Epithelial cell of proximal tubule (primary cell): ENCODE measurements at places on chromosomes 16 and 17.

GRCh38 chr17:49255125-49255524 lies 24.5 kb upstream of the PHOSPHO1 start:
- no peak for DNase-seq

DNA sequence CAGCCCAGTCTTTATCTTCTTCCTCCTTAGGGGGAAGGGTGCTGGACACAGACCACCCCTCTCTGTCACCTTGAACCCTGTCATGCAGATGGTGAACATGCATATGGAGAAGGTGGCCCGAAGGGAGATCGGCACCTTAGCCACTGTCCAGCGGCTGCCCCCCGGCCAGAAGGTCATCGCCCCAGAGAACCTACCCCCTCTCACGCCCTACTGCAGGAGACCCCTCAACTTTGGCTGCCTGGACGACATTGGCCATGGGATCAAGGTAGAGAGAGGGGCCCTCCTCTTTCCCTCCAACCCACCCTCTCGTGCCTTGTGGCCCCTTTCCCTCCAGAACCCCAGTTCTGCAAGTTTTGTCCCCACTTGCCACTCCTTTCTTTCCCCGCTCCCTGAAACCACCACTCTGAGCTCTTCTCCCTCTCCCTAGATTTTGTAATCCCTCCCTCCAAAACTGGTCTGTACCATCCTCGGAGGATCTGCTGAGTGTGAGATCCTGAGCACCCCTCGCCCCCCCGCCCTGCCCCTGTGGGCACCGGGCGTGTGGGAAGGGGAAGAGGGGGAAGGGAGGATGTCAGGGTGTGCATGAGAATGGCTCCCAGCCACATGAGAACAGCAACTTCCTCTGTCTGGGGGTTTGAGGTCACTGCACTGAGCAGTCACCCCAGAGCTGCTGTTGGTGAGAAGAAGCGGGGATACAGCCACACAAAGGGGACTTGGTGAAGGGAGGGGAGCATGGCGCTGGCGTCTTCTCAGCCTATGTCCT lies 7.3 kb downstream of the ABI3 start:
- DNase-seq, result no peak

- no peak for DNase-seq
These were observed 3.4 kb upstream of the PITPNM3 start for GRCh38 chr17:6559753-6560215.

- no peak for DNase-seq
These were observed 48.9 kb downstream of the RABEP1 start for GRCh38 chr17:5330981-5331380.

DNA sequence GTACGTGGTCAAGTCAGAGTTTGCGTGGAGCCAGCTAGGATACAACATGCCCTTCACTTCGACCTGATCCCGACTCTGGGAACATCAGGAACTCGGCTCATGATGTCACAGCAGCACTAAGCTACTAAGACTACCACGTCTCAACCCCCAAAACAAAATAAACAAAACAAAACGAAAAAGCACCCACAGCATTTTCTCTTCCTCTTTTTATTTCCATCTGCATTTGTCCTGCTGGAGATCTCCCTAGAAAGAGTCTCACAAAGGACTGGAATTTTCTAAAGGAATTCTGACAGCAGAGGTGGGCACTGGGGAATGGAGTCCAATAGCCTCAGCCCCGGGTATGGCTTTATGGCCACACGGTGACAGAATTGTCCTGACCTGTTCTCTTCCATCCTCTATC lies 196.6 kb downstream of the SALL1 start:
- DNase-seq, result no peak

DNA sequence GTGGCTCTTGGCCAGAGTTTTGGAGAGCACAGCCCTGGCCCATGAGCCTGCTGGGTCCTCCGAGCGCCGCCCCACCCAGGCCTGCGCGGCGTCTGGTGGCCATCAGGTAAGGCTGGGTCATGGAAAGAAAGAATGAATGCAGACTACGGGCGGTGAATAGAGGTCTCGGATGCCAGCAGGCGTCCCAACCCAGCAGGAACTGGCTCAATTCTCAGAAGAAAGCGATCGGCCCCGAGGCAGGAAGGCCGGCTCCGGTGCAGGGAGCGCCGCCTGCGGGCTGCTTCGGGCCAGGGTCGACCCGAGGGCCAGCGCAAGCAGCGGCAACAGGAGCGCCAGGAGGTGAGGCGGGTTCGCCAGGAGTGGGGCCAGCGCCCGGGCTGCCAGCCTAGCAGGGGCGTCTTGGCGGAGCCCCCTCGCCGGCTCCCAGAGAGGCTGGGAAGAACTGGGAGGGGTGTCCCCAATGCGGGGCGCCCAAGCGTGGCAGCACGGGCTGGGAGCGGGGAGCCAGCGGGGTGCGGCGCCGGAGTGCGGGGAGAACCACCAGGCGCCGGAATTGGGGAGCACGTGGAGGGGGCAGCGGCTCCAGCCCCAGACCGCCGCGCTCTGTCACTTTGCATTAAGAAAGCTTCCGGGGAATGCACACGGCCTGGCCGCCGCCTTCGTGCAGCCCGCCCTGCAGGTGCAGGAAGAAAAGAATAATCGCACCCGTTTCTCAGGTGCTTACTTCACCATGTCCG lies 7.1 kb upstream of the TMC5 start:
- no peak for DNase-seq

DNA sequence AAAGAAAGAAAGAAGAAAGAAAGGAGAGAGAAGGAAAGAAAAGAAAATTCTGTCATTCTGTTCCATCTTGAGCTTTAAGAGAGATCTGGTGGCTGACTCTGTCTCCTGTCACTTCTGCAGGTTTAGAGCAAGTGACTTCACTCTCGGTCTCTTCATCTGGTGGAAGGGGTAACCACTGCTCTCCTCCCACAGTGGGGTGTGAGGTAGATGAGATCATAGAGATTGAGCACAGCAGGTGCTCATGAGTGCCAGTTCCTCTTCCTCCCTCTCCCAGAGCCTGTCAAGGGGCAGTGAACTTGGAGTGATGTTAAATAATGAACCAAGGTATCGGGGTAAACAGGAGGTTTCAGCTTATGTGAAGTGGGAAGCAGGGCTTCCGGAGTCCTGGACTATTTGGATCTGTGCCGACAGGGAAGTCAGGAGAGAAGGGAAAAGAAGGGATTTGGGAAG lies 47.7 kb downstream of the BEAN1 start:
- DNase-seq, result no peak

DNA sequence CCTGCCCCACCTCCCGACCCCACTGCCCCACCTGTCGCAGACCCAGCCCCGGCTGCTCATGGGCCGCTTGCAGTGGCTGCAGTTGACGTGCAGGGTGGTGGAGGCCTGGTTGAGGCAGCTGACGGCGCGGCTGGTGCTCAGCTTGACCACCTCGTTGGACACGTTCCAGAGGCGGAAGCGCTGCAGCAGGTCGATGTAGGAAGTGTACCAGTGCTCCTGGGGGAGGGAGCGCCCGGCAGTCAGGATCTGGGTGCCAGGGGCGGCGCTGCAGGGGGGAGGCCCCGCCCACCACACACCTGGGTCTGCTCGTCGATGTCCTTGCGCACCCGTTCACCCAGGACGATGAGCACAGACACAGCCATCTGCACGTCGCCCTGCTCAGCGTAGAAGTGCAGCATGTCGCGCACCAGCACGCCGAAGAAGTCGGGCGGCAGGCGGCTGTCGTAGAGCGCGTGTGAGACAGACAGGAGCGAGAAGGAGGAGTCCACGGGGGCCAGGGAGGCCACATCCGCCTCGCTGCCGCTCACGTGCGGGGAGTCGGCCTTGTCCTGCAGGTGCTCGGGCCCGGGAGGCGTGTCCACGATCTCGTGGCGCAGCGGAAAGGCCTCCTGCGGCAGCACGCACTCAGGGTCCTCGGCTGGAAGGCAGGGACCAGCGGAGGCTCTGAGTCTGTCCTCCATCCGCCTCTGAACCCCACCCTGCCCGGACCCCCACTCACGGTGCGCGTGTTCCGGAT lies 995 bp upstream of the JMJD8 start:
- no peak for DNase-seq

DNA sequence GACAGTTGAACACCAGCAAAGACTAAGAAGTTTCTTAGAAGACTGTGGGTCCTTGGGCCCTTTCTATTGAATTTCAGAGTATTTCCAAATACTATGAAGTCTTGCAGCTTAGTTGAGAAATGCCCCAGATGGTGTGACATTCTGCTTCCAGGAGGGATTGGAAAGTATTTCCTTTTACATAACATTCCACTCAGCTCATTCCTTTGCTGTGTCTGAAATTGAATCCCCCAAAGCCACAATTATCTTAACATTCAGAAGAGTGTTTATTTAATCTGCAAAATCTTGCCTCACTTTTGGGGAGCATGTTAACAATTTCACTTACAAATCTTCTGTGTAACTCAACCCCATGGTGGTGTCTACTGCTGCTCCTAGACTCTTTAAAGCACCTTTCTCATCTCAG lies 307.7 kb downstream of the WWOX start:
- DNase-seq, result no peak

GRCh38 chr16:24800586-24800985 lies 45.2 kb upstream of the SLC5A11 start:
- DNase-seq, result peak; percentile 56

- DNase-seq, result no peak
These were observed 31.1 kb downstream of the ADCY7 start for GRCh38 chr16:50297301-50298074.

GRCh38 chr17:34076743-34077631 lies 178.1 kb upstream of the CCL2 start:
- no peak for DNase-seq

DNA sequence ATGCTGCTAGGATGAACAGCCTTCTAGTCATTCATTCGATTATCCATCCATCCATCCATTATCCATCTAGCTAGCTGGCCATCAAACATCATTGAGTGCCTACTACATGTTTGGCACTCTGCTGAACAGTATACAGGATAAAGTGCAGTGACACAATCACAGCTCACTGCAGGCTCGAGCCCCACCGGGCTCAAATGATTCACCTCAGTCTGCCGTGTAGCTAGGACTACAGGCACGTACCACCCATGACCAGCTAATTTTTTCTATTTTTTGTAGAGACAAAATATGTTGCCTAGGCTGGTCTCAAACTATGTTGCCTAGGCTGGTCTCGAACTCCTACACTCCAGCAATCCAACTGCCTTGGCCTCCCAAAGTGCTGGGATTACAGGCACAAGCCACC lies 50.0 kb downstream of the SSH2 start:
- DNase-seq, result no peak

DNA sequence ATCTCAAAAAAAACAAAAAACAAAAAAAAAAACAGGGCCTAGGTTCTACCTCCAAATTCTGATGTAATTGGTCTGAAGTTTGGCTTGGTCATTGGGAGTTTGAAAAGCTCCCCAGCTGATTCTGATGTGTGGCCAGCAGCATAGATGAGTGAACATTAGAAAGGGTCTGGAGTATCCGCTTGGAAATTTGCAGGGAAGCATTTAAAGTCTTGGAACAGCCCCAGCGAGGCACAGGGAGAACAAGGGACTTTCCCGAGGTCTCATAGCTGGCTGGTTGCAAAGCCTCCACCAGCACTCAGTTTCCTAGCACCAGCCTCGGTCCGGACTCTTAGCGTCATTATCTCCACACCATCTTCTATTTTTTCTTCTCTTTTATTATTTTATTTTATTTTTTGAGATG lies 70.8 kb downstream of the RAB11FIP4 start:
- DNase-seq, result no peak

DNA sequence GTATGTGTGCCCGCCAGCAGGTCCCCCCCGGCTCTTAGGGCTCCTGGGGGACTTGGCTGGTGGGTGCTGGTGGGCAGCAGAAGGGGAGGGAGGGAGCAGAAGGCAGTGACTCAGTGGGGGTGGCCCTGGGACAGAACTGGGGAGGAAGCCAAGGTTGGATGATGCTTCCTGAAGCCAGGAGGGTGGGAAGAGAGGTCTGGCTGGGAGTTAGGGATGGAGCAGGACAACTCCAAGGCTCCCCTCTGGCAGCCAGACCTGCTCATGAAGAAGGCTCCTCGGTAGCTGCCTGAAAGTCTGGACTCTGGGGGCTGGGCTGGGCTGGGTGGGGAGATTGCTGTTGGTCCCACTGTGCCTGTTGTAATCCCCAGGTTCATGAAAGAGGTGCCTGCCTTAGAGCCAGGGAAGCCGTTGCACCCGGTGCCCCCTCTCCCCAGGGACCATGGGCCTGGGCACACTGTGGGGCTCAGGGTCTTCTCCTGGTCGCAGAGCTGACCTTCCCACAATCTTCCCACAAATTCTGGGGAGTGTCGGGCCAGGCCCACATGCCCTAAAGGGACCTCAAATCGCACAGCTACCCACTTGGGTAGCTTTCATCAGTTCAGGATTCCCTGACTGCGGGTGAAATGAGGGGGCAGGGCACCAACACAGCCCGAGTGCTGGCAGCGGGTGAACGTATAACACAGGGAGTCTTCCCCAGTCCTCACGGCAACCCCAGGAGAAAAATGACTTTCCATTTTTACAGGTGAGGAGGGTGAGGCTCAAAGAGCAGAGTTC lies 1.1 kb upstream of the PLEKHG4 start:
- DNase-seq, result no peak

DNA sequence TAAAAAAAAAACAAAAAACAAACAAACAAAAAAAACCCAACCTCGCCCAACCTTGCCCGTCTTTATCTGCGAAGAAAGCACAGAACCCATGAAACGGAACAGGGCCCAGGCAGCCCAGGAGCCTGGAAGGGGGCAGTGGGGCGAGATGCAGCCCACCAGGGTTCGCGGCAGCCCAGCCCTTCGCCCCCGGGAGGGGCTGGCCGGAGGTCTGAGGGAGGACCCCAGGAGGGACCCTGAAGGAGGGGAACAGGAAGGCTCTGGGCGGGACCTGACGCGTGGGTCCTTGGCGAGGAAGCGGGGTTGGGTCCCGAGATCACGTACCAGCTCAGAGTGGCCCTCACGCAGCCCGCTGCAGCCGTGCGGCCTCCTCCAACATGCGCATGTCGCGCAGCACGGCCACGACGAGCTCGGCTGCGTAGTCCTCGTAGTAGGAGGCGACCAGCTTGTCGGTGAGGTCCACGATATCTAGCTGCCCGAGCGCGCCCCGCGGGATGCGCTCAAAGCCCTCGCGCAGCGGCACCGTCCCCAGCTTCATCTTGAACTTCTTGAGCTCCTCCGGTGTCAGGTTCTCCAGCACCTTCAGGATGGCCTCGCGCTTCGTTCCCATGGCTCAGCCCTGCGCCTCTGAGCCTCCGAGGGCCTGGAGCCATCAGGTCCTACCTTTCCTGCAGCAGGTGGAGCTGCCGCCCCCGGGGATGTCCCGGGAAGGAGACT lies at the start of gene PYDC1:
Gene PYDC1 (minus strand): TSS at position 714 of the 714 bp plus-strand sequence. CDS start 107 bp downstream, at position 607.
- no peak for DNase-seq
